ENCODE measurements at places on chromosomes 3 and 15. TPM values are rescaled to one million over a fixed set of nuclear protein-coding genes. Genes with fewer than 3 reads are reported as not detected.

DNA sequence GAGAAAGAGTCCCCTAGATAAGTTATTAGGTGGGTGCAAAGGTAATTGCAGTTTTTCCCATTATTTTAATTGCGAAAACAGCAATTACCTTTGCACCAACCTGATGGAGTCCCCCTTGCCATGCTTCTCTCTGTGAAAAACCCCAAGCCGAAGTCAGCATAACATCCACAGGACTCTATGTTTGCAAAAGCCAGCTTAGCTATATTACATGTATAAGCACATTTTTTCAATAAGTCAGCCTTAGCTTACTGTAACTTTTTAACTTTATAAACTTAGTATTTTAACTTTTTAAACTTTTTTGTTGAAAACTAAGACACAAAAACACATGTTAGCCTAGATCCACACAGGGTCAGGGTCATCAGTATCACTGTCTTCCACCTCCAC is 21.4 kb upstream of the MUC20 start:
- no peak for DNase-seq

DNA sequence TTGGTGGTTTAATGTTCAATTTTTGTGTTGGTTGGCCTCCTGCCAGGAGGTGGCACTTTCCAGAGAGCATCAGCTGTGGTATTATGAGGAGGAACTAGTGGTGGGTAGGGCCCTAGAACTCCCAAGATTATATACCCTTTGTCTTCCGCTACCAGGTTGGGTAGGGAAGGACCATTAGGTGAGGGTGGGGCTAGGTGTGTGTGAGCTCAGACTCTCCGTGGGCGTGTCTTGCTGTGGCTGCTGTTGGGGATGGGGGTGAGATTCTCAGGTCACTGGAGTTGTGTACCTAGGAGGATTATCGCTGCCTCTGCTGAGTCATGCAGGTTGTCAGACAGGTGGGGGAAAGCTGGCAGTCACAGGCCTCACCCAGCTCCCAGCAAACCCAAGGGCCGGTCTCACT is 187.1 kb downstream of the DPH6 start:
- DNase-seq, result no peak

GRCh38 chr15:87778358-87778757 is 478.2 kb downstream of the NTRK3 start:
- no peak for DNase-seq

GRCh38 chr15:69627548-69628158 is 175.0 kb downstream of the RPLP1 start:
- no peak for DNase-seq

DNA sequence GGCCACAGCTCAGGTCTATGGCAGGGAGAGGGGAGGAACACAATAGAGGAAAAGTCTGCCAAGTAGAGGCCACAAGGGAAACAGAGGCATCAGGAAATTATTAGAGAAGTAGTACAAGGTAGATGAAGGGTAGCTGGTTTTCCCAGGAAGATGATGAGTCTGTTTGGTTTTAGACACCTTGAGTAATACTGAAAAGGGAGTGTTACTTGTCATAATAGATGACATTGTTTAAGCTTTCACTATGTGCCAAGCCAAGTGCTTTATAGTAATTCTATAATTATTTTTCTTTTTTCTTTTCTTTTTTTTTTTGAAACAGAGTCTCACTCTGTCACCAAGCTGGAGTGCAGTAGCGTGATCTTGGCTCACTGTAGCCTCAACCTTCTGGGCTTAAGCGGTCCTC is 13.7 kb downstream of the PXK start:
- DNase-seq, result no peak

DNA sequence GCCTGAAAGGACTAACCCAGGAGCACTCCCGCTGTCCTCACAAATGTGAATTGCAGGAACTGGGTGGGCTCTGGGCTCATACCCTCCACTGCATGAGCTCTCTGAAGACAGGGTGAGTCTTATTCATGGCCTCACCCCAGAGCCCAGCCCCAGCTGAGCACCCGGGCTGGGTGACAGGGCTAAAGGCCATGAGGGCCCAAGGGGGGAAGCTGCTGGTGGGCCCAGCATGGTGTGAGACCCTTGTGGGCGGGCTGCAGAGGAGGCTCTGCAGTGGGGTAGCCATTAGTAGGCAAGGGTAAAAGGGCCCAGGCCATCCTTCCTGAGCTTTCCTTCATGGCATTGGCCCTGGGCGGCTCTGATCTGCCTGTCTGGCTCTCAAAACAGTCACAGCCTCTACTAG is 30.3 kb downstream of the SRPRB start:
- no peak for DNase-seq

DNA sequence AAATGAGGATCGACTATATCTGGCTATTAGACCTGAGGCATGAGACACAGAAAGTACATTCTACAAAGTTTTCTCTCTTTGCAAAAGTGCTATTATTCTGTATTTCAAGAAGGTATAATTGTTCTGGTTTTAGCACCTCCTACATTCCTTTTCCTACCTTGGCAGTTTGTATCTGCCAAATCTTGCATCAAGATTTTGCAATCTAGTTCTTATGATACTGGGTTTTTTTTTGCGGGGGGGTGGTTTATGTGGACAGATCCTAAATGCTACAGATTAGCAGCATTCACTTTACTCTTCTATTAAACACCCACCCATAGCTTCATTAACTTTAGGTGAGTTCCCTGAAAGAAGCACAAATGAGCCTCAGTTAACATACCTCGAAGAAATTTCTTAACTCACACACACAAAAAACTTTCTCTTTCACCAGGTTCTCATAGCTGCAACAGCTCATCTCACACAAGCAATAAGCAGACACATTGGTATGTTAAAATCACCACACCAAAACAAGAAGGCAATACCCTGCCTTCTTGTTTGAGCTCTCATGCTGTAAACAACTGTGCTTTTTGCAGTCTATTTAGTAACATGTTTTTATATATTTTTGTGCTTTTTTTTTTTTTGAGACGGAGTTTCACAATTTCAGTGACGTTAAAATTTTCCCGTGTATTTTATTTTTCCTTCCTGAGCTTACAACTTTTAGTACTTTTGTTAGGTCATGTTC is 73.0 kb upstream of the VGLL4 start:
- no peak for DNase-seq

- DNase-seq, result no peak
These were observed 11.1 kb downstream of the TLE3 start for GRCh38 chr15:70086636-70087035.

GRCh38 chr3:71803248-71803647 is 18.3 kb upstream of the PROK2 start:
- no peak for DNase-seq

DNA sequence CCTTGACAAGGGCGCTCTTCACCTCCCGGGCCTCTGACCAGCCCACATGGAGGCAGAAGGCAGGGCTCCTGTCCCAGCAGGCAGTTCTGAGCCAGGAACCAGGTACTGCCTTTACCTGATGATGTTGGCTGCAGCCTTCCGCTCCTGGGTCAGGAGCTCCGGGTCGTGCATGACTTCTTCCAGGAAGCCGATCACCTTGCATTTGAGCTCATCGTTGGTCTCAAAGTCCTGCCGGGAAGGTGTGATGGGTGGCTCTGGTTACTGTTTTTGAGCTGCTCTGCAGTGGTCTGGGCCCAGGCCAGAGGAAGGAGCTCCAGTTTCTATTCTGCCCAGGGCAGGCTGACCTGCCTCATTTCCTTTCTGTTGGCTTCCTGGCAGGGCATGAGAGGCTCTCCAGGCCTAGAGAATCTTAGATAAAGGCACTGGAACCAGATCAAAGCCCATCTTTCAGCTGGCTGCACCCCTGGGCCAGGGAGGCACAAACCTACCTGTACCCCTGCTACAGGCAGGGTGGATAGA is 53.2 kb upstream of the CTSH start:
- DNase-seq, result no peak

The ITIH4 gene
- 45.3 TPM for total RNA-seq

The FGD5 gene
- total RNA-seq, result 2.6 TPM

The LRRC31 gene
- total RNA-seq, result 6.5 TPM

The PPP1R14D gene
- not detected for total RNA-seq

The TMCO5A gene
- not detected for total RNA-seq

The TF gene
- 373 TPM for total RNA-seq

The SLCO2A1 gene
- total RNA-seq, result 2.3 TPM

The KLHL6 gene
- total RNA-seq, result 0.16 TPM

Measured in hepatocyte (in vitro differentiated cells).